Right lobe of liver (tissue), 6 donors: ENCODE measurements at places on chromosomes 4 and X. TPM values are rescaled to one million over a fixed set of nuclear protein-coding genes. Genes with fewer than 3 reads are reported as not detected.

PCDH7 gene
- total RNA-seq = 1.8 TPM

PNCK gene
- not detected for total RNA-seq

MSL3 gene
- 6.4 TPM for total RNA-seq

FGF16 gene
- total RNA-seq = not detected

MAMLD1 gene
- total RNA-seq = 1.2 TPM

CAPN6 gene
- 0.16 TPM for total RNA-seq

TGIF2LX gene
- total RNA-seq = not detected

TLR2 gene
- total RNA-seq = 13.1 TPM

CD40LG gene
- total RNA-seq = not detected

NKX6-1 gene
- total RNA-seq = not detected

CXXC4 gene
- total RNA-seq = 0.90 TPM

HSFX2 gene
- not detected for total RNA-seq

IL15 gene
- 1.4 TPM for total RNA-seq

LONRF3 gene
- total RNA-seq = 8.0 TPM

SSX1 gene
- not detected for total RNA-seq

ADH4 gene
- 683 TPM for total RNA-seq

DDIT4L gene
- total RNA-seq = 0.11 TPM

FGFRL1 gene
- 27.9 TPM for total RNA-seq

C4orf36 gene
- total RNA-seq = not detected

GAGE13 gene
- not detected for total RNA-seq

HS6ST2 gene
- 0.09 TPM for total RNA-seq

FAM3A gene
- 44.2 TPM for total RNA-seq

ITIH6 gene
- not detected for total RNA-seq

SLITRK2 gene
- total RNA-seq = not detected

CT45A10 gene
- total RNA-seq = not detected

ZNF157 gene
- total RNA-seq = not detected

ZNF141 gene
- 7.3 TPM for total RNA-seq

FAAH2 gene
- 6.9 TPM for total RNA-seq

CXCL1 gene
- total RNA-seq = 7.6 TPM

CENPVL1 gene
- not detected for total RNA-seq

CTPS2 gene
- total RNA-seq = 10.3 TPM

CTAG1A gene
- not detected for total RNA-seq

LIMCH1 gene
- total RNA-seq = 8.3 TPM

NUP62CL gene
- 1.5 TPM for total RNA-seq

LRCH2 gene
- 0.09 TPM for total RNA-seq
